ENCODE measurements at places on chromosomes 12 and 14.

DNA sequence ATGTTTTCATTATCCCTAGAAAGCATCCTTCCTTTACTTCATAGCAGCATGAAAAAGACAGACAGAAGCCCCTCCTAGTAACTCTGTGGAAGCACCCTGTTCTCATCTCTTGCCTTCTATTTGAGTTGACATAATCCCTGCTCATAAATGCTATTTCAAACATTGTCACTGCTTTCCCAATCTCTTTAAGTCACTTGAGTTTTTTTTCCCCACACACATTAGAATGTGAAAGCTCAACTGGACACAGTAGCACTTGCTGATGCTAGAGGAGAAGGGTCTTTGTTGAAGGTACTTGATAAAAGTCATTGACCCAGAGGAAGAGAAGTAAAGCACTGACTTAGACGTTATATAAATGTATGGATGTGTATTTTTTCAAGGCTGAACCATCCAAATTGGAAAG lies 3.0 kb downstream of the E2F7 start:
- DNase-seq: no peak

DNA sequence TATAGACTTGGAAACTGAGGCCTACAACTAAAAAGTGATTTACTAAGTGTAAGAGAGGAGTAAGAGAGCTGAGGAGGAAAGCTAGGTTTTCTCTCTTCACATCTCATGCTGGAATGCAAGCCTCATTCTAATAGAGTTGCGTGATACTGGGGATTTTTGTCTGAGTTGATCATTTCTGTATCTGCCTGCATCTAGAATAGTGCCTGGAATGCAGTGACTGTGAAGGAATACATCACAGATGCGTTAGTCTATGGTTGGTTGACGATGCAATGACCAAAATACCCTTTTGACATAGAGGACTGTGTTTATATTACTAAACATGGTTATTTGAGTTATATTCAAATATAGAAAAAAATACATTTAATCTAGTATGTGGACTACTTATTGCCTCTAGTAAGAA lies 9.2 kb upstream of the TMEM117 start:
- no peak for DNase-seq

GRCh38 chr12:97368462-97369163 lies 94.0 kb upstream of the RMST start:
- DNase-seq: no peak

GRCh38 chr12:117058442-117059072 lies 40.7 kb downstream of the TESC start:
- no peak for DNase-seq

- DNase-seq: no peak
These were observed 363.1 kb downstream of the SYT1 start for GRCh38 chr12:79227646-79228045.

- DNase-seq: no peak
These were observed 993.9 kb downstream of the GALC start for GRCh38 chr14:86999036-86999435.

- no peak for DNase-seq
These were observed 9.8 kb downstream of the ADCY4 start for GRCh38 chr14:24325041-24325530.

DNA sequence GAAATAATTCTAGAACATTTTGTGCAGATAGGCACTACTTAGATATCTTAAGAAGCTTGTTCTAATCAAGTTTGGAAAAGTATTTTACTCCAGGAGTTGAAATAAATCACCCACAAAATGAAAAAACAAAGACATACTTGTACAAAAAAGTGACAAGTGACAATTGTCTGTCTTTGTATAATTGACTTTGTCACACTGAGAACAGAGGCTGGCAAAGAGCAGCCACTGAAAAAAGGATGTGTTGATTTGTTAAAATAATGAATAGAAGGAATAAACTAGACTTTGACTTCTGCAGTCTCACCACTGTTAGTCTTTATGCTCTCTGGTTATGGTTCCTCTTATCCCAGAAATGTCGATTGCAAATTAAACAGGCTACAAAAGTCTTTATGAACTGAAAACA lies 77.6 kb downstream of the PTPRR start:
- DNase-seq: no peak

DNA sequence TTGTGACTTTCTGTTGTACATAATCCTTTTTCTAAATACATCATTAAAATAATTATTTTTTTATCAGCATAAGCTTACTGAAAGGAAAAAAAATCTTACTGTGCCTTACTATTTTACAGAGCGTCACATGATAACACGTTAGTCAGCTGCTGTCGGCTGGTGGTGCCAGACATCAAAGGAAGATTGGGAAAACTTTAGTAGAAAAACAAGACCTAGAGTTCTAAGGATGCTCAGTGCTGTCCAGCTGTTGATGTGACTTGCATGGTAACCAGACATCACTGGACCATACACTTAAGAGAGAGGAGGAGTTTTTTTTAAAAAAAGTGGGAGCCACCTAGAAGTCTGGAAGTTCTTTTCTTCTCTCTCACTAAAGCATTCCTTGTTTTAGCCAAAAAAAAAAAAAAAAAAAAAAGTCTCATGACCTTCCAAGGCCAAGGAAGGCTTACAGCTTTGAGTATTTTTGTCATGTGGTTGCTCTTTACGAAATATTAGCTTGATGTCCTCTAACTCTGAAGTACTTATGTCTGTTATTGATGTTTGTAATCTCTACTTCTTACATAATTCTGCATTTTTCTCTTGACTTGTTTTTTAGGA lies 4.5 kb downstream of the RASSF8 start:
- no peak for DNase-seq

DNA sequence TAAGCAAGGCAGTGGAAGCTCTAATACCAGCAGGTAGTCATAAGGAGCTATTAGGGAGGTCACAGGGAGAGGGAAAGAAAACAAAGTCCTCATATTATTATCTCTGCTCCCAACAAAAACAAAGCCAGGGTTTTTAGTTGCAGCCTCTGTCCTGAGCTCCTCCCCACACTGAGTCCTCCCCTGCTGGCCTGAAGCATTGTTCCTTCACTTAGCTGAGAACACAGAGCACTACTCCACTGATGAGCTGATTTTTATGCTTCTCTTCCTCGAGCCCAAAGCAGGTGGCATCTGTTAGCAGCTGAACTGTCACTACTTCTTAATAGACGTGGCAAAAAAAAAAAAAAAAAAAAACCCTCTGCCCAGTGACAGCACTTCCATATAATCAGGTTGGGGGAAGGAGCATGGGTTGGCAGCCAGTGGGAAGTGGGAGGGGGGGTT lies 10.5 kb upstream of the STAC3 start:
- no peak for DNase-seq

- DNase-seq: no peak
These were observed 49.2 kb upstream of the PNMA1 start for GRCh38 chr14:73763396-73763795.

DNA sequence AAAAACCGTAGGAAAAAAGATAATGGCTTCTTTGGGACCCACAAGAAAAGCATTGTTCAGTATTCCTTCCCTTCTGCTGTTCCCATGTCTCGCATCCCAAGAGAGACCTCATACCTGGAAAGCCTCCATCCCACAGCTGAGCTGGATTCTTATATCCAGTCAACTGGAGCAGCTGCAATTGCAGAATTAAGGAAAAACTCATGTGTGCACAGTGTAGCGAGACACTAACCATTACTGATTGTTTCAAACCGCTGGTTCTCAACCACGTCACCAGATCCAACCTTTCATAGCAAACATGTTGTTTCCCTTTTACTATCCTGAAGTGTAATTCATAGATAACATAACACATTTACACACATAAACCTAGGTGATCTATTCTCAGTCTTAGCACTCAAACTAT lies 5.5 kb upstream of the RNASE10 start:
- DNase-seq: no peak

GRCh38 chr12:94322346-94322745 lies 137.3 kb downstream of the CEP83 start:
- DNase-seq: no peak

- no peak for DNase-seq
These were observed 60.4 kb downstream of the KITLG start for GRCh38 chr12:88519802-88520435.

DNA sequence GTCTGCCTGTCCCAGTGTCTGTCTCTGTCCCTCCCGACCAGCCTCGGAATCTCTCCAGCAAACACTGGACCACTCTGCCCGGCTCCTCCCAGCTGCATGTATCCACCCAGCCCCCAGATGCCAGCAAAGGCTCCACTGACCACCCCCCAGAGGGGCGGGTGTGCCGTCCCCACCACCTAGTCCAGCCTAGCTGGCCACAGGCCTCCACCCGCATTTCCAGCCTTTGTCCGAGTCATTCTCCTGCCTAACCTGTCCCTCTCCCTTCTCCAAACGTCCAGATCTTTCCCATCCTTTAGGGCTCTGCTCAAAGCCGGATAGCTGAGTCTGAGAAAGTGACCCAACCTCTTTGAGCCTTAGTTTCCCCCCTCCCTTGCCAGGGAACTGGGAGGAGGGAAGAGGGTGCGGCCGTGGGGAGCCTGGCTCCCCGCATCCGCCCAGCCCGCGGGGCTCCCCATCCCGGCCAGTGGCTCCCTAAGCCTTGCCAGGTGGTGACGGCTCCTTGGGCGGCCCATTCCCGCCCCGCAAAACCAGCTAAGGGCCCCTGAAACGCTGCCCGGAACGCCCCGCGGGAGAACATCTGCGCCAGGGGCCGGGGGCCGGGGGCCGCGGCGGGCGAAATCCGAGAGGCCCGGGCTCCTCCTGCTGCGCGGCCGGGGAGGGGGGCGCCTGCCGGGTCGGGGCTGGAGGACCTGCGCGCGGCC lies 34.6 kb upstream of the ANKRD9 start:
- no peak for DNase-seq

DNA sequence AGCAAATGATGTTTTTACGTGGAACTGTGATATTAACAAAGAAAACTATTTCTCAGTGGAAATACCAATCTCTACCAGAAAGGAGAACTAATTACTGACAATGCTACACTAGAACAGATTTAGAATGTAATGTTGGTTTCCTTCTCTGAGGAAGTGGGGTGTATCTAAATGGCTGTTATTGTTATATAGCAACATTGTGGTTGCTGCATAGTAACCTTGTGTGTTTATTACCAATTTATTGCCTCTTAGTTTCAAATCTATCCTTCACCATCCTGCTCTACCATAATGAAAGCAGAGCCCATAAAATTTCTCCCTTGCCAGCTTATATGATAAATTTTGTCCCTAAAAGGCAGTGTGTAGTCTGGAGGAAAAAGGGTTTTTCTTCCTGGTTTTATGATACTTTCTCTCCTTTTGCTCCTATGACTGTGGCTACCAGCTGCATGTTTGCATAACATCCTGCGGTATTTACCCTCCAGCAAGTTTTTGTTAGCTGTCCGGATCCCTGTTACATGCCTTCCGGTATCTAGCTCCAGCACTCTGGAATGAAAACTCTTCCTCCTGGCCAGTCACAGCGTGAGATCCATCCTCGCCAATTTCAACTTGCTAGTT lies 5.7 kb upstream of the KLRK1 start:
- no peak for DNase-seq

- DNase-seq: no peak
These were observed 42.5 kb upstream of the DIO3 start for GRCh38 chr14:101518611-101519473.

DNA sequence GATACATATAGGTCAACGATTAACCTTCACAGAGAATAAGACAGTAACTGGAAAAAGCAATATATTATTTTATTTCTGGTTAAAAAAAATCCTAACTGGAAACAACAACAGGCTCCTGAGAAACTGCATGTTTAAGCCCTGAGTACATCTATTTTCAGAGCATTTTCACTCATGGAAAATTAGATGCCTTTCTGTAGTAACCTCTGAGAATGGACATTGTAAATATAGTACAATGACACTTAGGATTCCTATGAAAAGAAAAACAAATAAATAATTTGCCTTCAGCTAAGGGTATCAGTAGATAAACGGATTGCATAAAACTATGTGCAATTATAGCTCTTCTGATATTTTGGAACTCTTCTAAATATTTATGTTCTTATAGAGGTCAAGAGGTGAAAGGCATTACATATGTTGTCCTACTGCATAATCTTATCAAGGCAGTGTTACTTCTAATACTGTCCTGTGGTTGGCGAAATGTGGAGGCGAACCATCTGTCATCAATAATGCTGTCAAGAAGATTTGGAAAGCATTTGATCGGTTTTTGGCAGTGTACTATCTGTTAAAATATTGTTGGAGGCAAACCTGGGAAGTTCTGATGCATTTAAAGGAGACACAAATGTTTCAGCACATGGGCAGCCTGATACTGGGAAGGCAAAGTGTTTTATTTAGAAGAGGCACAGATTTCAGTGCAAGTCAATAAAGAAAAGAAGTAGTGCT lies 381.8 kb downstream of the BTG1 start:
- DNase-seq: no peak

- DNase-seq: no peak
These were observed 195.6 kb downstream of the TTC7B start for GRCh38 chr14:90620568-90621077.

DNA sequence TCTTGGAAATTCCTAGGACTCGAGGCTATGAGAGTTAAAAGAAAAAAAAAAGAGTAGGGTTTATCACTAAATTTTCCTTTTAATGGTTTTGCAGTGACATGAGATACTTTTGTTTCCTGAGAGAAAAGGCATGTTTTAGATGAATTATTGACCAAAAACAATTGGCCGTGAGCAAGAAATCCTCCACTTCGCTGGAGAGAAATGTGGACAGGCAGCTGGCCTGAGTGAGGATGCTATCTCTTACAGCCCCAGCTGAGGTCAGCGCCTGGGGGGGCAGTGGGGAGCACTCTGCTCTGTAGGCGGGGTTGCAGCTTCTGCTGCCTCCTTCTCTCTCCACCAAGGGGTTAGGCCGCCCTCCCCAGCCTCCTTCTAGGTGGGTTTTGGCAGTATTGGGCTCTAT lies 54.7 kb downstream of the PRIMA1 start:
- no peak for DNase-seq

DNA sequence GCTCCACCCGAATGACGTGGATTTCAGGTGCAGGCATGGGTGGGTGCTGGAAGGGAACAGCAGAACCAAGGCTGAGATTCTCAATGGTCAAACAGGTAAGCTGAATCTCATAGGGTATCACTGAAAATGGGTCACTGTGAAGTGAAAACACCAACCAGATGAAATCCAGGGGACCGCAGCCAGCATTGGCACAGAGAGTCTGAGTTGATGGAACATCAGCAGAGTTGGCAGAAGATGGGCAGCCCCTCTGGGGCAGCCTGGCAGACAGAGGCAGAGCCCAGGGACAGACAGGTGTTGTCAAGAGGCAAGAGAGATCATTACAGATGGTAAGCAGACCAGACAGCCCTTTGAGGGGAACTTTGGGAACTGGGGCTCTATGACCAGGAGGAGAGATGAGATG lies 48.0 kb downstream of the ACTN1 start:
- no peak for DNase-seq

- no peak for DNase-seq
These were observed 8.7 kb upstream of the TESPA1 start for GRCh38 chr12:54993181-54993835.

DNA sequence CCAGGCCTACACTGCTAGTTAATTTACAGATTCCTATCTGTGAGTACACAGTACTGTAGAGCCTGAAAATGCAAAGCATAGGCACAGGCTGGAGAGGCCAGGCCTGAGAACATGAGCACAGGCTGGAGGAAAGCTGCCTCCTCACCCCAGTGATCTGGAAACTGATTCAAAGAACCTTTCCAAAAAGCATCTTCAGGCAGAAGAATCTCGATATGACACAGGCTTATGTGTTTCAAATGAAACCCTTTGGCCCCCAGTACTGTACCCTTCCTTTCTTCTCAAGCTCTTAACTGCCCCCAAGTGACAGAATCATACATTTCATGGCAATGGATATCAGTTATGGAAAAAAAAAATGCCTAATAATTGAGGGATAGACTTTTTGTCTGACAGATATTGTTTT lies 122.0 kb downstream of the KCNC2 start:
- no peak for DNase-seq

GRCh38 chr14:73142216-73142615 lies 5.9 kb downstream of the PSEN1 start:
- DNase-seq: no peak

Measured in hypothalamus (tissue), 51 donors.